ENCODE measurements at places on chromosomes 7 and 10. TPM values are rescaled to one million over a fixed set of nuclear protein-coding genes. Genes with fewer than 3 reads are reported as not detected.

The OPN4 gene
- total RNA-seq, result not detected

The C10orf67 gene
- total RNA-seq, result 0.22 TPM

The CCM2 gene
- total RNA-seq, result 39.2 TPM

The ZPBP gene
- total RNA-seq, result not detected

The TMEM229A gene
- not detected for total RNA-seq

The CTTNBP2 gene
- total RNA-seq, result not detected

The CYP3A4 gene
- not detected for total RNA-seq

The IQCE gene
- total RNA-seq, result 15.5 TPM

The CTAGE4 gene
- 0.88 TPM for total RNA-seq

The TIAL1 gene
- total RNA-seq, result 47.9 TPM

All from placental pericyte (primary cell).